ENCODE measurements at places on chromosomes 16 and 17. TPM values are rescaled to one million over a fixed set of nuclear protein-coding genes. Genes with fewer than 3 reads are reported as not detected.

Gene TBC1D3K
- not detected for total RNA-seq

Gene KCNJ18
- not detected for total RNA-seq

Gene KRTAP9-8
- total RNA-seq, result not detected

Gene MGAT5B
- total RNA-seq, result 20.2 TPM

Gene RNF157
- 8.7 TPM for total RNA-seq

Gene CDH13
- 0.01 TPM for total RNA-seq

Gene PARN
- total RNA-seq, result 39.4 TPM

Gene SLC52A1
- total RNA-seq, result 1.2 TPM

Gene TMEM114
- not detected for total RNA-seq

Gene HBA1
- total RNA-seq, result 1.1 TPM

Gene IST1
- total RNA-seq, result 181 TPM

Gene HCRT
- total RNA-seq, result not detected

Gene CA7
- total RNA-seq, result not detected

Gene CCDC154
- 0.57 TPM for total RNA-seq

Gene SLC47A1
- 23.0 TPM for total RNA-seq

Gene DNAH9
- not detected for total RNA-seq

Gene PYY
- total RNA-seq, result not detected

Gene GCSH
- total RNA-seq, result 52.3 TPM

Gene PRM2
- total RNA-seq, result not detected

Gene PPY
- total RNA-seq, result not detected
